ENCODE measurements at places on chromosomes 6 and 20.

- no peak for DNase-seq
Measured at GRCh38 chr6:31356216-31356945, 598 bp downstream of the HLA-B start.

GRCh38 chr20:51412333-51412871 is 130.1 kb downstream of the NFATC2 start:
- no peak for DNase-seq

DNA sequence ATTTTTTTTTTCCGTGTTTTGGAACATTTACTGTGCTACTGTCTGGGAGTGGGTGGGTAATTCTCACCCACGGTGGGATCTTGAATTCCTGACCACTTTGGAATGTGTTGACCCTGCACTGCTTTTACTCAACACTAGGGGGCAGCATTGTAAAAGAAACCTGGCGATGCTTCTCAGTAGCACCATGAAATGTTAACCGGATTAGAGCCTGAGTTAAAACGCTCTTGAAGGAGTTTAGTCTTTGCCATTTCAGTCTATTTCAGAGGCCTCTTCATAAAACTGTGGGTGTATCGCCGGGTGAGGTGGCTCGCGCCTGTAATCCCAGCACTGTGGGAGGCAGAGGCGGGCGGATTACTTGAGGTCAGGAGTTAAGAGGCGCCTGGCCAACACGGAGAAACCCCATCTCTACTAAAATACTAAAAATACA is 114.4 kb upstream of the PRND start:
- DNase-seq: peak; percentile 64

DNA sequence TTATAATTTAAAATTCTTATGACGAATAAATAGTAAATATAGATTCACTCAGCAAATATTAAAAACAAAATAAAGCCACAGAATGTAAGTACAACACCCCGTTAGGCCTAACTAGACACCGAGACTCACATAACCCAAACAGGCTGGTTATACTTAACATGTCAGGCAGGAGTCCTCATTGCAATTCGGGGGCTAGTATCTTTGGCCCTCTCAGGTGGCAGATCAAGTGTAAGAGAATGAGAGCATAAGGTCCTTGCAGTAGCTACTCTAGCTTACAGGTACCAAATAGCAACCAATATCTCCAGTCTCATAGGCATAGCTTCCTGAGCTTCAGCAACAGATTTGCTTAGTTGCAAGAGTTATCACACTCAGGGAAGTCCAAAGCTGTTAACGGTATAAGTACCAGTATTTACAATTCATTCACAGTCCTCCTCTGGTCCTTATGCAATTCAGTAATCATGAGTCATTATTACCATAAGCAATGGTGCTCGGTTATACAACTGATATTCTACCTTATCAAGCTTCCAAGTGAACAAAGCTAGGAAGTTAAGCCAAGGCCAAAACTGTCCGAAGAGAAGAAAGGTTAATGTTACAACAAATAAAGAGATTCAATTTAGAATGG is 20.1 kb downstream of the REV3L start:
- DNase-seq: no peak

DNA sequence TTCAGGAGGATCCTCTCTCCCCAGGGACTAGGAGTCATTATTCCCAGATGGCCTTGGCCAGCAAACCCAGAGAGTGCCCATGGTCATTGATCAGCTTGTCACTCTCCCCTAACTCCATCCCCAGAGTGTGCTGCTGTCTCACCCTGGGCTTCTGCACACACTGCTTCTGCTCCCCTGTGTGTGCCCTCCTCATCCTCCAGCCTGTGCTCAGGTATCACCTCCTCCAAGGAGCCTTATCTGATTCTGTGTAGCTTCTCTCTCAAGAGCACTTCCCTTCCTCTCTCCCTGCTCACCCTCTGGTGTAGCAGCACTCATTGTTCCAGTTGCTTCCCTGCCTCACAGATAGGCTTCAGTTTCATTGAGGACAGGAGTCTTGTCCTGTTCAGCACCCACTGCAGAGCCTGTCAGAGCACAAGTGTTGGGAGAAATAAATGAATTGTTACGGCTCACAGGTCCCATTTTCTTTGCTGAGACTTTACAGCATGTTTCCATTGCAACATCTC is 102.4 kb downstream of the JAG1 start:
- DNase-seq: no peak

GRCh38 chr20:8969146-8969583 is 99.7 kb upstream of the PLCB4 start:
- DNase-seq: no peak

DNA sequence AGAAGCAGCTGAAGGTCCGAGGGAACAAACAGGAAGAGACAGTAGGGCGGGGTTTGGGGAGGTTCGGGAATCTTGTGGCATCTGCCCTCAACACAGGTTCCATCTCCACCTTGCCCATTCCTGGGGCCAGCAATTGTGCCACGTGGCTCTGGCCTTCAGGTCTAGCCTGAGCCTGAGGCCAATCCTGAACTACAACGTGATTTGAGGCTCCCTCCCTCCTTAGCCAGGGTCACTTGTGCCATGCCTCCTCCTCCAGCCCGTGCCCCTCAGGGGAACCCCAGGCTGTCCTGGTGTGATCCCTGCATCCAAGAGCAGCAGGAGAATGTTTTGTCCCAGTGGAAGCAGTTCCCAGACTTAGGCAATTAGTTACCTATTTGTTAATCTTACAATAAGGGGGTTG is 3.0 kb downstream of the CST9 start:
- DNase-seq: no peak

GRCh38 chr6:63598049-63599036 is 26.1 kb downstream of the LOC128125822 start:
- DNase-seq: peak; percentile 68

- peak; percentile 76 for DNase-seq
Measured at GRCh38 chr6:154931711-154932424, 63.2 kb upstream of the TIAM2 start.

- DNase-seq: no peak
Measured at GRCh38 chr20:9699181-9699580, 139.7 kb downstream of the PAK5 start.

DNA sequence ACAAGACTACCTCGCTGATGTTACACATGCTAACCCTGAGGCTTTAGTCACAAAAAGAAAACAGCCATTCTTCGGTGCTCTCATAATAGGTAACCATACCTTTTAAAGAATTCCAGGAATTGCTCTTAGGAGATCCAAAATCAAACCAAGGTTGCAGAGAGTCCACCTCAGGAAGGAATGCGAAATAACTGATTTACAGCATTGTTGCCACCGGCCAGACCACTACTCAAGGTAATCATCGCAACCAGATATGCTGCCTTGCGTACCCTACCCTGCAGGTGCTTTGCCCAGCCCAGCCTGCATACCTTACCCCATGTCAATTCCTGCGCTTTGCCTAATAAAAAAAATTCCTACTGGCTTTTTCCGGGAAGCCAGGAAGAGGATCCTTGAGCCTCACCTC is 27.0 kb downstream of the NUP153 start:
- DNase-seq: no peak

DNA sequence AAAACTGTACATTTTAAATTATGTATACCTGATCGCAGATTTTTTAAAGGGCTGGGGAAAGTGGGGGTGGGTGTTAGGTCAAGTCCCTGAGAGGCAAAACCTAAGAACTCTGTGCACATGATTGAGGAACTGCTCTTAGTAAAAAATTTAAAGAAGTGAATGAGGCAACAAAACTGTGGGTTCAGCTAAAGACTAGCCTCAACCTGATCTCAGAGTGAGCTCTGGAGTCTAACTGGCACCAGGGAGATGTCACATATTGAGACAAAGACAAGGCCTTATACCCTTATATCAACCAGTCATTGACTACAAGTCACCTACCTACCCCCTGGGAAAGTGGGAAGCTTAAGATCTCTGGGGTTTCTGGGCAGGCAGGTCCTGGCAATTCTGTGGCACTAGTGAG is 27.4 kb upstream of the RUNX2 start:
- no peak for DNase-seq

DNA sequence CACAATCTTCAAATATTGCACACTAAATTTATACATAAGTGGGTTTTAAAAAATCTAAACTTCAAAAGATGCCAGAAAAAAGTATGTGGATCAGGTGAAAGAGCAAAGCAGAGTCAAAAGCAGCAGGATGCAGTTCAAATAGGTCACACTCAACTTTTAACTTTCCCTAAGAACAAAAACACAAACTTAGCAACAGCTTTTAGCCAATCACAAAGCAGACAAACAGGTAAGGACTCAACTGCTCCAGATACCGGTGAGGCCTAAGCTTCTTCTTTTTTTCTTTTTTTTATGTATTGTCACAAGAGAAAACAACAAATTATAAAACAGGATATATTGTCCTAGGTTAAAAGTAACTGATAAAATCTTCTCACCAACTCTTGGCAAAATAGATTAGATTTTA is 74.7 kb downstream of the SESN1 start:
- no peak for DNase-seq

- DNase-seq: no peak
Measured at GRCh38 chr20:61631751-61632150, 379.7 kb downstream of the CDH4 start.

- DNase-seq: no peak
Measured at GRCh38 chr20:11642866-11643265, 274.8 kb upstream of the BTBD3 start.

GRCh38 chr6:168789699-168790098 is 348.7 kb downstream of the SMOC2 start:
- DNase-seq: no peak

GRCh38 chr6:163940705-163941623 is 526.4 kb downstream of the QKI start:
- no peak for DNase-seq

DNA sequence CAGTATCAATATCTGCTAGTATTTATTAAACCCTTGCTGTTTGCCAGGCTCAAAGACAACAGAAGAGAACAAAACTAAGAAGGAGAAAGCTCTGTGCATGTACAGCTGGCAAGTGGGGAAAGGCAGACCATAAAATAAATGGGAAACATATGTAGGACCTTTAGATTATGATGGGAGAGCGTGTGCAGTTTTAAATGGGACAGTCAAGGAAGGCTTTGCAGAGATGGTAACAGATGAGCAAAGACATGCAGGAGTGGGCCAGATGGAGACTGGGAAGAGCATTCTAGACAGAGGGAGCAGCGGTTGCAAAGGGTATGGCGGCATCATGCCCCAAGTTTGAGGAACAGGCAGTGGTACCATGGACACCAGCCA is 260.0 kb downstream of the NRN1 start:
- no peak for DNase-seq

GRCh38 chr6:43075670-43076463 is at the start of gene PTK7:
Gene PTK7, plus strand, starts transcription at chr6:43076314. Its CDS starts 175 bp downstream, at chr6:43076489.
- peak; percentile 79 for DNase-seq

DNA sequence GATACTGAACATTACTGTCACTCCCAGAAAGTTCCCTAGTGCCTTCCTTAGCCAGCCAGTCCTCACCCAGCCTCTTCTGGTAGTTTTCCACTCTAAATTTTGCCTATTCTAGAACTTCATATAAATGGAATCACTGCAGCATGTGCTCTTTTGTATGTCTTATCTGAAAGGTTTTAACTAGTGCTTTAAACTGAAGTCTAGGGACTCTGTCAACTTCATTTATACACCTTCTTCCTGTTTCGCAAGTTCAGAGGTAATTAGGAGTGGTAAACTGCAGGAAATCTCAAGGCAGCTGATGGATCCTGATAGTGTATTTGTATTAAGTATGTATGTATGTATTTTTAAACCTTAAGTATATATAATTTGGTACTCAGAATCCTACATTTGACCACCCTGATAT is 94.3 kb downstream of the TCP11 start:
- DNase-seq: peak; percentile 67

DNA sequence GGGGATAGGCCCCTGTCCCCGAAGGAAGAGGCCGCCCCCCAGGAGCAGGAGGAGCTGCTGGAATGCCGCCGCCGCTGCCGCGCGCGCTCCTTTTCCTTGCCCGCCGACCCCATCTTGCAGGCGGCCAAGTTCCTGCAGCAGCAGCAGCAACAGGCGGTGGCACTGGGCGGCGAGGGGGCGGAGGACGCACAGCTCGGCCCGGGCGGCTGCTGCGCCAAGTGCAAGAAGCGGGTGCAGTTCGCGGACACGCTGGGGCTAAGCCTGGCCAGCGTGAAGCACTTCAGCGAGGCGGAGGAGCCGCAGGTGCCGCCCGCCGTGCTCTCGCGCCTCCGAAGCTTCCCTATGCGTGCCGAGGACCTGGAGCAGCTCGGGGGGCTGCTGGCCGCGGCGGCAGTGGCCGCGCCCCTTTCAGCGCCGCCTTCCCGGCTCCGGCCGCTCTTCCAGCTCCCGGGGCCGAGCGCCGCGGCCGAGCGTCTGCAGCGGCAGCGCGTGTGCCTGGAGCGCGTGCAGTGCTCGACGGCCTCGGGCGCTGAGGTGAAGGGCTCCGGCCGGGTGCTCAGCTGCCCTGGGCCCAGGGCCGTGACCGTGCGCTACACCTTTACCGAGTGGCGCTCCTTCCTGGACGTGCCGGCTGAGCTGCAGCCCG is 630 bp downstream of the PPP1R3G start:
- peak; percentile 26 for DNase-seq

DNA sequence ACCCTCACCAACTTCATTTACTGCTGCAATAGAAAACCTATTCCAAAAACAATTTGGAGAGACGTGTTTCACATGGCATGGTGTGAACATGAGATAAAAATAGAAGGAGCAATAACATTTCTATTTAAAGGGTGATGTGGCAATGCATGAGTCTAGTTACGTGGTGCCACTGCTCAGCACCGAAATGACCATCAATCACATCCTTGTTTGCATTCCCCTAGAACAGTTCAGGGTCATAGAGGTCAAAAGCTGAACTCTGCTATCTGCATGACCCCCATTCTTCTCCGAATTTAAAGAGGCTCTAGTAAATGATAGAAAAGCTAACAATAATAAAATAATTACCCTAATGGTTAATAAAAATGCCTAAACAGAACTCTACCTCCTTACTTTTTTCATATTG is 29.5 kb downstream of the ROS1 start:
- DNase-seq: no peak

- peak; percentile 65 for DNase-seq
Measured at GRCh38 chr6:43009124-43009523, 4.6 kb downstream of the MEA1 start.

GRCh38 chr20:53773792-53774401 is 180.3 kb upstream of the ZNF217 start:
- no peak for DNase-seq

DNA sequence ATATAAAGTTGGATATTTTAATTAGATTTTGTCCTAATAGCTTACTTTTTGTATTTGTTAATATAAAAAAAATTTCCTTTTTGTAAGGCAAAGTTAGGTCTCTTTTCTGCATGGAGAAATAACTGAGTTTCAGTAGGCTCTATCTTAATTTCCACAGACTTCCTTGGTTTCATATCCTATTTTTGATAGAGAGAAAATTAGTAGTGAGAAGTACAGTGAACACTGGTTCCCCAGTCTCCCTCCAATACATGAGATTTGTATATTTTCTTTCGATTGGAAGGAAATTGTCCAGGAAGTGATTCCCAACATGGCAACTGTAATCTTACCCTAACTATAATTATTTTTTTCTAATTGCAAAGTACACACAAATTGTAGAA is 26.4 kb downstream of the TRIM27 start:
- DNase-seq: no peak

GRCh38 chr6:166707045-166707444 is 80.0 kb upstream of the RPS6KA2 start:
- DNase-seq: no peak

- DNase-seq: peak; percentile 93
Measured at GRCh38 chr6:27091661-27092315, 155.7 kb upstream of the PRSS16 start.

GRCh38 chr6:13355043-13355945 is 27.0 kb upstream of the TBC1D7 start:
- DNase-seq: peak; percentile 38
